ENCODE measurements at places on chromosomes 6 and 20.

- no peak for DNase-seq
These were observed 53.3 kb downstream of the SLC22A23 start for GRCh38 chr6:3403238-3404173.

- no peak for DNase-seq
These were observed 20.2 kb downstream of the HLA-DPA1 start for GRCh38 chr6:33053230-33053629.

GRCh38 chr20:48002517-48002970 is 217.3 kb upstream of the SULF2 start:
- no peak for DNase-seq

- no peak for DNase-seq
These were observed 56.5 kb upstream of the NRSN1 start for GRCh38 chr6:24069526-24069925.

- DNase-seq = no peak
These were observed 146.9 kb downstream of the PDE10A start for GRCh38 chr6:165515963-165516624.

DNA sequence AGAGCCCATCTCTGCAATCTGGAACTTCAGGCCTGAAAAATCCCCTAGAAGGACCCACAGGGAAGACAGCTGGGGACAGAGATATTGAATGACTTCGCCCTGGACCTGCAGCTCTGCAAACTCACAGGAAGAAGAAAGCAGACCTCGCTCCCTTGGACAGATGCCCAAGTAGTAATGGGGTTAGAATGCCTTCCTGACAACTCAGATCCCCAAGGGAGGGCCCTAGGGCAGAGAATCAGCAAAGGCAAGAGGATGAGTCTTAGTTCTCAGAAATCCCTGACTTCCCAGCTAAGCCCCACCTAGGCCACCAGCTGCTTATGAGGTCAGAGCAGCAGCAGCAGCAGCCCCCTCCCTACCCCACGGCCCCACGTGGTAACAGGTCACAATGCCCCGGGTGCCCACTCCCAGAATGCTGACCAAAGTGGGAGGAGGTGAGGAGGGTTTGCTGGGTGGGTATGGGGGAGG is at the start of gene C20orf141:
TSS of gene C20orf141 (plus strand) at position 401 of the 465 bp plus-strand sequence. CDS start 198 bp downstream, outside the sequence.
- no peak for DNase-seq

DNA sequence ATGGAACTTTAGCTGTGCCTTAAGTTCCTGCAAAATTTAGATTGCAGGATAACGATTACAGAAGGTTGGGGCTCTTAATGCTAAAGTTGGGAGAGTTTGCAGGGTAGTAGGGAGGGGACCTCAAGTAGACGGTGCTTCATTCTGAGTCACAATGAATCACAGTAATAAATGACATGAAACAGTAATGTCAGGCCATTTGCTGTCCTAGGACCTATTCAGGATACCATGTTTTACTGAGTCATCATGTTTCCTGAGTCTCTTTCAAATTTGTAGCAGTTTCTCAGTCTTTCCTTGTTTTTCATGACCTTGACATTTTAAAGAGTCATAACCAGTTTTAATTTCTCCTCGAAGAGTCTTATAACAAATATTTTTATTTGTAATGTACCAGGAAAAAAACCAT is 406.9 kb upstream of the MAP3K7 start:
- DNase-seq = no peak

DNA sequence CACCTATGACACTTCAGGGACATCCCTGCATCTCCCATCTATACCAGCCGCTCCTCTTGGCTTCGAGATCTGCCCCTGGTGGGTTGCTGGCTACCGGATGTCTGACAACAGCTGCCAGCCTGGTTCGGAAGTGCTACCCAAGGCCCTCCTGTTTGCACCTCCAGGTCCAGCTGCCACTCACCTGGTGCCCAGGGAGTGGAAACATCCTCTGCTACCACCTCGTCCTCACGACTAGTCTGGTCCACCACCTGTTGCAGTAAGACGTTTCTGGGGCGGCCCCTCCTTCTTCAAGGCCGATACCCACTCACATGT is 8.3 kb upstream of the PCMTD2 start:
- no peak for DNase-seq

GRCh38 chr6:105880030-105880492 is 206.1 kb upstream of the PRDM1 start:
- no peak for DNase-seq

GRCh38 chr20:47421076-47421475 is 64.6 kb upstream of the ZMYND8 start:
- no peak for DNase-seq

DNA sequence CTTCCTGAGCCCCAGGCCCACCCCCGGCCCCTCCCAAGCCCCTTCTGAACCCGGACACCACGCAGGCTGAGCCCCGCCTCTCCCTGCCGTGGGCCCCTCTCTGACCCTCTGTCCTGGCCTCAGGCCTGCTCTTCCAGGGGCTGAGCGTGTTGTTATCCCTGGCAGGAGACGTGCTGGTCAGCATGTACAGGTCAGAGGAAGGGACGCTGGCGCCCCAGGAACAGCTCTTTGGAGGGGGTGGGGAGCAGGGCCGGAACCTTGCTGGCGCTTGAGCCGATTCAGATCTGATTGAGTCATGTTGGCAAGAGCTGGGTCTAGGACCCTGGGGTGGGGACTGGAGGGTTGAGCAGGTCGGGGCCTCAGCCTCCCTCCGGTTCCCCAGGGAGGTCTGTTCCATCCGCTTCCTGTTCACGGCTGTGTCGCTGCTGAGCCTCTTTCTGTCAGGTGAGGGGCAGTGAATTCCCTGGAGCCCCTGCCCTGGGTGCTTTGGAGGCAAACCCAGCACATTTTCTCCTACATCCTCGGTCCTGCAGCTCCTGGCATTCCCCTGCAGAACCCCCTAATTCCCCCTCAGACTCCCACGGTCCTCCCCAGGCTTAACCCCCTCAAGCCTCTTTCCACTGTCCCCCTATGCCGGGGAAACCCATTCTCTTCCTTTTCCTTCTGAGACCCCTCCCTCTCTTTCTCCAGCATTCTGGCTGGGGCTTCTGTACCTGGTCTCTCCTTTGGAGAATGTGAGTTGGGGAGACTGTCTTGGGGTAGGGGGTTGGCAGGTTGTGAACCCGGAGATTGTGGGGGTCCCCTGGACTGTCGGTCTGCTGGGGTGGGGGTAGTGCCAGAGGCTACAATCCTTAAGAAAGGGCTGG is 2.0 kb downstream of the SPAG4 start:
- no peak for DNase-seq

DNA sequence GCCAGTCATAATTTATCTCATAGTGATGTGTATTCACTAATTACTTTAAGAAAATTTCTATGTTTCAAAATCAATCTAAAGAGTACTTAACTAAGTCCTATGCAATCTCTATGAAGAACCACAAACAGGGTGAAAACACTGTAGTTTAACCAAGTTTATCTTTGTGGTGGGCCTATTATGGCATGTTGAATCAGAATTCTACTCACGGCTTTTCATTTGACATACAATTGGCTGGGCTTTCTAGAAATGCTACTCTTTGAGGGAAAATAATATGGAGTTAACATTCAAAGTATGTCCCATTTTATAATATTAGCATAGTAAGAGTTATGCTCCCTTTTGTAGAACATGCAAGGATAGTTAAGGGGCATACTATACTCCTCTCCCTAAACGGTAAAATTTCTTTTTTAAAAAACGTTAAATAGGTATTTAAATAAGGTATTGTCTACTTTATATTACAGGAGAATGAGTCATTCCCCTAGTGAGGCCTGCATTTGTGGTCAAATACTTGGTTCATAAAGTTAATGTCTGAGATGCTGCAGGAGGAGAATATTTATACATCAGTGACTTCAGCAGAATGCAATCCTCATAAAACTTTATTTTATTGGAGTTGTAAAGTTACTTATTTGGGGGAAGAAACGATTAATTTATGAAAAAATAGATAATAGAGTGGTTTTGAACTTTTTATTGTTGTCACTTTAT is 1.8 kb downstream of the MOXD1 start:
- no peak for DNase-seq

Data from anterior cingulate cortex (tissue), 58 donors.